ENCODE measurements at places on chromosomes 7 and 10.

- DNase-seq, result no peak
Measured at GRCh38 chr10:110865186-110865808, 6.4 kb upstream of the PDCD4 start.

- no peak for DNase-seq
Measured at GRCh38 chr7:129877146-129877792, 75.5 kb downstream of the UBE2H start.

- no peak for DNase-seq
Measured at GRCh38 chr10:126518218-126519080, 130.2 kb upstream of the ADAM12 start.

GRCh38 chr7:41149576-41149975, 553.3 kb downstream of the INHBA start:
- no peak for DNase-seq

GRCh38 chr10:132539894-132540293, 2.3 kb downstream of the INPP5A start:
- no peak for DNase-seq

DNA sequence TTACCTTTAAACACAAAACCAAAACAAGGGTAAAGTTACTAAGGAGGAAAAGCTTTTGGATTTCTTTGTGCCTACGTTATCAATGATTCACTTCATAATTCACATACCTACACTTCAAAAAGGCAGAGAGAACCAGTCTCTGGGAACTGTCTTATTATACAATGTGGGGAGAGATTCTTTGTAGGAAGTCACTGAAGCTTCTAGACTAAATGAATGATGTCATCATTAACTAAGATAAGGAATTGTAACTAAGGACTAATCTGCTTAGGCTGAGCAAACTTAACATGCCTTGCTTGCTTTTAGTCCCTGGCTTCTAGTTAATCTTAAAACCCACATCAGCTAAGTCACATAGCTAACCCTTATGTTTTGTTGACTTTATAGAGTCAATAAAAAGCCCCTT, 771.2 kb downstream of the NXPH1 start:
- DNase-seq, result no peak
